Type B pancreatic cell (in vitro differentiated cells): ENCODE measurements at places on chromosomes 3 and 15. TPM values are rescaled to one million over a fixed set of nuclear protein-coding genes. Genes with fewer than 3 reads are reported as not detected.

GRCh38 chr3:167318996-167319615, 61.0 kb downstream of the ZBBX start:
- no peak for DNase-seq

GRCh38 chr15:43143203-43143941, 10.0 kb downstream of the TMEM62 start:
- DNase-seq, result no peak

- no peak for DNase-seq
Measured at GRCh38 chr15:62969442-62970089, 73.0 kb upstream of the TPM1 start.

GRAMD1C gene
- 7.3 TPM in 2 replicates for total RNA-seq

- DNase-seq, result no peak
Measured at GRCh38 chr3:13556917-13557316, 8.0 kb downstream of the FBLN2 start.

ABI3BP gene
- 5.0 and 7.3 TPM in 2 replicates for total RNA-seq

SPATA12 gene
- not detected in 2 replicates for total RNA-seq

FEZF2 gene
- total RNA-seq, result 0.24 TPM in 1 of 2 replicates, not detected in the other

- no peak for DNase-seq
Measured at GRCh38 chr15:56028430-56028829, 35.0 kb upstream of the NEDD4 start.

CAMKV gene
- 1.6 and 10.6 TPM in 2 replicates for total RNA-seq

ACTR8 gene
- total RNA-seq, result 40.1 and 46.7 TPM in 2 replicates

DNA sequence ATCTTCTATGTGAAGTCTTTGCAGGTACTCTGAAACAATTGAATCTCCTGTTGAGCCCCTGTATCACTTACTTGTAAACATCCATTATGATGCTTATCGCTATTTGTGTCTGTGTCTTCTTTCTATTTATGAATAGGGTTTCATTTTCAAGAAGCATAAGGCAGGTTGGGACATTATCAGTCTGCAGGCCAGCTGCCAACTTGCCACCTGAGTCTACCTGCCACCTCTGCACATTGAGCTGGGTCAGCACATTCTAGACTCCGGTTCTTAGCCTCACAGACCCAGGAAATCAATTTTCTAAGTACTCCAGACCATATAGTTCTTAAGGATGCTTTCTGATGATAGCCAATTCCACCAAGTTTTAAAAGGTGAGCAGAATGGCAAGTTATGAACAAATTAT, 105.7 kb upstream of the MCTP2 start:
- DNase-seq, result no peak

DNA sequence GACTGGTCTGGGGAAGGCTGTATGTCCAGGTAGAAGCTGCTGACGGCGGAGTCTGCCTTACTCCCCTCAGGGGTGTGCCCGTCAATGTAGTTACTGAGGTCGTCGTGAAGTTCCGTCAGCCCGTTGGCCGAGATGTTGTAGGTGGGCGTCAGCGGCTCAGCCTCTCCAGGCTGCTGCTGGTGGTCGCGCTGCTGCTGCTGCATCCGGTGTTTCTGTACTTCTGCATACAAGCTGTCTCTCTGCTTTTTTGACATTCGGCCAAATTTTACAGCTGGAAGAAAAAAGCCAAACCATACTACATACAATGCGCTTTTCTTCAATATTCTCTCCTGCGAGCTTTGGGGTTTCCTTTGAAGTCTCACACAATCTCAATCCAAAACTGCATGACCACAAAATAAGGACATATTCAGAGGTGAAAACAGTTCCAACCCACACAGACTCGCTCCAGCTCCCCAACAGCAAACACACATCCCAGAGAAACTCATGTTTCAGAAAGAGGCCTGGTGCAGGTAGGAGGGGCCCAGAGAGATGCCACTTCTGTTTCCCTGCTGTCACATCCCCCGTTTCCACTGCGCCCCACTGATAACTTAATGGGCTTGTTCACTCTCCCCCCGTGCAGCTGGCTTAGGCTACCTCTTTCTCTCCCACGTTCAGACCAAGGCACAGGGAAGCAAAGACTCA, 32.5 kb upstream of the ICE2 start:
- no peak for DNase-seq

DNA sequence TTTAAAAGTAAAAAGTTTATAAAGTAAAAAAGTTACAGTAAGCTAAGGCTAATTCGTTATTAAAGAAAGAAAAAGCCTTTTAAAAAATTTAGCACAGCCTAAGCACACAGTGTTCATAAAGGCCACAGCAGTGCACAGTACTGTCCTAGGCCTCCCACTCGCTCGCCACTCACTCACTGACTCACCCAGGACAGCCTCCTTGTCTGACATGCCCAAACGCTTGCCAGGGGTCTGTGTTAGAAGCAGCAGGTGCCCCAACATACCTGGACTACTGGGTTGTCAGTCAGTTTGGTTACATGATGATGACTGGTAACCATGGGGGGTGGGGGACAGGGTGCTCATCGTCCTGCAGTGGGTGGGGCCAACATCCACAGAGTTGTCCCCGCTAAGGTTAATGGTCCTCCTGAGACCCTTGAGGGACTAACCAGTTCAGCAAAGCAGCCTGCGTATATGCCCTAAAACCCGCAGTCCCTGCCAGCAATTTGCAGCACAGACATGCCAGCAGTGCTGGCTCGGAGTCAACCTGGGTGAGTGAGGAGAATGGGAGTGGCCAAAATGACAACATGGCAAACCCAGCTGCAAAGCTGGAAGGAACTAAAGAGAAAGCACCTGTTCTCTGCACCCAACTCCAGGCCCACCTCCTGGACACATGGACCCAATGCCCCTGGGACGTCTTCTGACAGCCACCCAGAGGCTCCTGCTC, 49.2 kb downstream of the CYFIP1 start:
- no peak for DNase-seq

- DNase-seq, result no peak
Measured at GRCh38 chr3:172293093-172293492, 155.2 kb downstream of the GHSR start.

EXD1 gene
- not detected in 2 replicates for total RNA-seq

CASR gene
- total RNA-seq, result 0.87 and 4.4 TPM in 2 replicates

GABRR3 gene
- not detected in 2 replicates for total RNA-seq

DNA sequence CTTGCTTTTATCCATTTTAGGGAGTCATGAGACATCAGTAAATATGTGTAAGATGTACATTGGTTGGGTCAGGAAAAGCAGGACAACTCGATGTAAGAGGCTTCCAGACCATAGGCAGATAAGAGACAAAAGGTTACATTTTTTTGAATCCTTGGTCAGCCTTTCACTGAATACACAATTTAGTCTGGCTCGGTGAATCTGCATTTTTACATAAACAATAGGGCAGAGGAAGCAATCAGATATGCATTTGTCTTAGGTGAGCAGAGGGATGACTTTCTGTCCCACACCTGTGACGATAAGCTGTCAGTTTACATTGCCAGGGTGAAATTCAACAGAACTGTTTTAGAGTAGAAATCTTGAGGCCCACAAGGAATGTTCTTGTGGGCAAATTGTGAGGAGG, 20.6 kb downstream of the NPAP1 start:
- DNase-seq, result no peak

TNNC1 gene
- 6.6 and 16.6 TPM in 2 replicates for total RNA-seq

DNA sequence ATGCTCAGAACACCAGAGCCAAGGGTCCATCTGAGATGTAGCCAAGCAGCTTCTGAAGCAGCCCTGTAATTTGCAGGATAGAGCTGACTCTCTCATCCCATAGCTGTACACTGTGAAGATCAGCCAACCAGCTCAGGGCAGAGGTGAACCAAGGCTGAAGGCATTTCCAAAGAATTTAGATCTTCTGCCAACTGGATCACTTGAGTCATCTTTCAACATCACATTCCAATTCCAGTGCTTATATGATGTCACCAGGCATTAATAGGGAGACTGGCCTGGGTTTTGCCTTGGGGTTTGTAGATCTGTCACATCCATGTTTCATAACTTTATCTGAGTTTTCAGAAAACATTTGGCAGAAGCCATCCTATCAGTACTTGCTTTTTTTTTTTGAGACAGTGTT, 98.2 kb downstream of the NR2F2 start:
- DNase-seq, result no peak

DNA sequence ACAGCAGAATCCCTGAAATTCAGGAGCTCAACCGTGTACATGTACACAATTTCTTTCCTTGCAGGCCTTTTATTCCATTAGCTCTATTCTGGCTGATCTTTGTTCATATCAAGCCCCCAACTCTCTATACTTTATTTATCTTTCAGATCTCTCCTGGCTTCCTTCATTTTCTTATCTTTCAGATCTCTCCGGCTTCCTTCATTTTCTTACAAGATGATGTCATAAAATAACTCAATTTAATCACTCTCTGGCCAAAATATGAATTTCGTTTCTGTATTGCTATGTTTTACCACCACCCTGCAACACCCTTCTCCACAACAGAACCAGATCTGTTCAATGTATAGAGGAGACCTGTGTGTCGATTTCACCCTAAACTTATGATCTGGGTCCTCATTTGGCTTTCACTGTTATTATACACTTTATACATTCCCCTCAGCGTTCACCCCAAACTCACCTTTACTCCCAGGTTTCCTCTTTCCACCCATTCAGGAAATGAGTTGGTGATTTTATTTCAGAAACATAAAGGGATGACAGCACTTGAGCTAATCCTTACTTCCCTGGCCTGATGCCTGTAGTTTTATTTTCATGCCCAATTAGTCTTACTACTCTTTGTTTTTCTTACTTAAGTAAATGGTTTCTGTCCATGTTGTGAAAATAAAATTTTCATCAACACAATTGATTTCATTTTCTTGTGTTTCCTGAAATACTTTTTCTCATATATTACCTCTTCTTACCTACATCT, 195.5 kb downstream of the BCHE start:
- DNase-seq, result no peak

GRCh38 chr15:36926427-36926825, 173.9 kb downstream of the MEIS2 start:
- DNase-seq, result no peak

GRCh38 chr3:44323341-44323955, 15.1 kb upstream of the TCAIM start:
- DNase-seq, result no peak

GRCh38 chr15:63979262-63979793, 67.0 kb downstream of the DAPK2 start:
- no peak for DNase-seq

- DNase-seq, result no peak
Measured at GRCh38 chr3:39467394-39468107, at the start of gene MOBP. Gene MOBP (plus strand): TSS chr3:39467680. CDS start chr3:39502070, 34,390 bp downstream.

GRCh38 chr3:107950417-107950816, 140.4 kb downstream of the CD47 start:
- DNase-seq, result no peak

GRCh38 chr15:86609275-86609674, 529.6 kb downstream of the AGBL1 start:
- DNase-seq, result no peak

GOLGA6L9 gene
- total RNA-seq, result 4.3 and 10.4 TPM in 2 replicates

GRCh38 chr3:174812172-174812862, 46.8 kb upstream of the NAALADL2 start:
- DNase-seq, result no peak

DNA sequence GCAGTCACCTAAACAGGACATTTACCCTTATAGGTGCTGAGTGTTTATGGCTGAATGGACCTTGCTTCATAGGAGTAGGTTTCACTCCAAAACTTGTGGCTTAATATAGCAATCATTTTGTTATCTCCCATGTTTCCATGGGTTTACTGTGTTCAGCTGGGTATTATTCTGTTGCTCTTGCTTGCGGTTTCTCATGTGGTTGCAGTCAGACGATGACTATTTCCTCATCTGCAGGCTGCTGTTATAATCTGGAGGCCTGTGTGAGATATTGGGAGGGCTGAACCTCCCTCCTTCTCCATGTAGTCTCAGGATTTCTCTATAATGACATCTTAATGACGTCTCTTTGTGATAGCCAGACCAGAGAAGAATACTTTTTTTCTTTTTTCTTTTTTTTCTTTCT, 98.1 kb downstream of the ZPLD1 start:
- DNase-seq, result no peak

- DNase-seq, result no peak
Measured at GRCh38 chr3:106566277-106566676, 697.5 kb upstream of the CBLB start.

DNA sequence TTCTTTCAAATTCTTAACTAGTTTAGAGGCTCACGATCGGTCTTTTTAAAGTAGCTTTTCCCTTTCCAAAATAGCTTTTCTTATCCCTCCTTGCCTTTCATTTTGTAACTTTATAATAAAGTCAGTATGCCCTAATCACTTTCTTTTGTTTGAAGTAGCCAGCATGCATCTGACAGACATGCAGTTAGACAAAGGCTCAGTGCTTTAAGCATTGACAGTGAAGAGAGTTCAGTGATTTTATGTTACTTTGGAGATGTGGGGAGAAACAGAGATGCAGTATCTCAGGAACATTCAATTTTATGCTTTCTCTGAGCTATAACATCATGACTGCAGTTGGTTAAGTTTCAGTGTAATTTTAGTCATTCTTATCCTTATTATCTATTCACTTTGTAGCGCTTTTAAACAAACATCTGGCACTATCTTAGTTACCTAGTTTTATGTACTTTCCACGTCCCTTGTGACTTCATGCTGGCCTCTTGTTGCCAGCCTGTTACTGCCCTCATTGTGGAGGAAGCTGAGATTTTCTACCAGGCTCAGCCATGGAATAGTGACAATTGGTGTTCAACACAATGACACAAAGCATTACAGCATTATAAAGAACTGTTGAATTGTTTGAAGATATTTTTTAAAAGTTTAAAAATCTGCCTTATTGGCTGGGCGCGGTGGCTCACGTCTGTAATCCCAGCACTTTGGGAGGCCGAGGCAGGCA, 90.3 kb downstream of the AKAP13 start:
- no peak for DNase-seq

- no peak for DNase-seq
Measured at GRCh38 chr3:94241986-94242385, 179.1 kb downstream of the NSUN3 start.

- no peak for DNase-seq
Measured at GRCh38 chr3:112817271-112817670, 29.4 kb downstream of the CD200R1L start.
